SK-MEL-5 (cell line): ENCODE measurements at places on chromosomes 1 and 21. TPM values are rescaled to one million over a fixed set of nuclear protein-coding genes. Genes with fewer than 3 reads are reported as not detected.
A peak's percentile ranks its signal among the peaks of the same experiment; 100 is the strongest.

PODN gene
- total RNA-seq = not detected in 2 replicates

SAMD13 gene
- total RNA-seq = 3.4 and 5.9 TPM in 2 replicates

OR2T8 gene
- total RNA-seq = not detected in 2 replicates

GRCh38 chr1:61910035-61910434 is 167.8 kb downstream of the PATJ start:
- no peak for DNase-seq

GRCh38 chr1:23554127-23554480 is 5.2 kb downstream of the ID3 start:
- no peak for DNase-seq

GRCh38 chr1:50097021-50097679 is 11.6 kb upstream of the ELAVL4 start:
- DNase-seq = no peak

- DNase-seq = peak; percentile 53
These were observed 63.9 kb downstream of the KCNK2 start for GRCh38 chr1:215146240-215146975.

- no peak for DNase-seq
These were observed 7.6 kb upstream of the TRIT1 start for GRCh38 chr1:39890880-39891279.

GRCh38 chr21:38810034-38810825 is 4.5 kb downstream of the ETS2 start:
- no peak for DNase-seq

- no peak for DNase-seq
These were observed 171.2 kb downstream of the TTLL7 start for GRCh38 chr1:83827741-83828140.

DNA sequence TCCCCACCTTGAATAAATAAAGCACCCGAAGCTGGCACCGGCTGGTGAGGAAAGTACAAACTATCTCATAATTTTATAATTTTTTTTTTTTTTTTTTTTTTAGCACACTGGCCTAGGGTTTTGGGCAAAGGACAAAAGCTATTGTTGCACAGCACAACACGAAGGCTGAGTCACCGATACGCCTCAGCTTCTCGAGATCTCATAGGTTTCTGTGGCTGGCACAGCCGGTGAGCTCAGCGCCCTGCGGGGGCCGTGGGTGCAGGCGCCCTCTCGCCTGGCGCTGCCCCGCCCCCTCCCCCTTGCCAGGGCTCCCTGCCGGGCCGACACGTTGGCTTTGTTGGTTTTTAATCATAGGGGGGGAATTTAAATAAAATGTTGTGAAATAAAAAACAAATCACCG is 17.2 kb downstream of the CASZ1 start:
- no peak for DNase-seq
